NCI-H146 (cell line): ENCODE measurements at places on chromosomes 2 and 18.
A peak's percentile ranks its signal among the peaks of the same experiment; 100 is the strongest.

GRCh38 chr18:58223717-58224424 is 179.8 kb downstream of the NEDD4L start:
- DNase-seq: no peak

DNA sequence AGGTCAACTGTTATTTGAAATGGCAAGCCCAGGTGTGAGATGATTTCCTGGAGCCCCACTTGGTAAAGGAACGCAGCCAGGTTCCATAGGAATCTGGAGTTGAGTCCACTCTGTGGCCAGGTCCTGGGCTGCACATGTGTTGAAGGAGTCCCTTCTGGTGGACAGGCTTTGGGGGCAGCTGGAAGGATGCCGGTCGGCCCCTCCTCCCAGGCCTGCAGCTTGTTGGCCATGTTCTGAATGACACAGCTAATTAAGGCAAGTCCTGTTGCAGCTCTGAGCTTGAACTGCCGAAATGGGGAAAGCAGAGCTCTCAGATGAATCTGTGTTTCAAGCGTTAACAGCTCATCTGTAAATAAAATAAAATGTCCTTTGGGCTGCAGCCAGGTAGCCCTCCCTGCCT is 23.8 kb downstream of the EN1 start:
- DNase-seq: no peak

- no peak for DNase-seq
Measured at GRCh38 chr18:43744960-43745745, 467.9 kb upstream of the SYT4 start.

- no peak for DNase-seq
Measured at GRCh38 chr18:6118080-6118479, 222.8 kb upstream of the TMEM200C start.

- DNase-seq: peak; percentile 5
Measured at GRCh38 chr2:67733517-67733916, 329.3 kb downstream of the C1D start.

GRCh38 chr2:12923907-12924610 is 207.3 kb downstream of the TRIB2 start:
- DNase-seq: no peak

DNA sequence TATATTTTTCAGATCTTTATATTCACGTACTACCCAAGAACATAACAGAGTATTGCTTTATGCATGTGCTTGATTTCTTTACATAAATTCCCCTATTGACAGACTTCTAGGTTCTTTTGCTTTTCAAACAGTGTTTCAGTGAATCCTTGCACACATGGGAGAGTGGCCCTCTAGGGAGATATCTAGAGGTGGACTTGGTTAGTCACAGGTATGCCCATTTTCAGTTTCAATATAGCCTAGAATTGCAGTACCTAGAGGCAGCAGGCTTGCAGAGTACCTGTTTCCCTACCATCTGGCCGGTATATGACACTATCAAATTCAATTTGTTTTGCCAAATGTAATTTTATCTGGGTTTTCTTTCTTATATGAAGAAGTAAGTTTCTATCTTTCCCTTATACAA is 36.8 kb downstream of the EML6 start:
- DNase-seq: no peak

GRCh38 chr2:183543731-183544130 is 419.5 kb downstream of the NUP35 start:
- DNase-seq: no peak

DNA sequence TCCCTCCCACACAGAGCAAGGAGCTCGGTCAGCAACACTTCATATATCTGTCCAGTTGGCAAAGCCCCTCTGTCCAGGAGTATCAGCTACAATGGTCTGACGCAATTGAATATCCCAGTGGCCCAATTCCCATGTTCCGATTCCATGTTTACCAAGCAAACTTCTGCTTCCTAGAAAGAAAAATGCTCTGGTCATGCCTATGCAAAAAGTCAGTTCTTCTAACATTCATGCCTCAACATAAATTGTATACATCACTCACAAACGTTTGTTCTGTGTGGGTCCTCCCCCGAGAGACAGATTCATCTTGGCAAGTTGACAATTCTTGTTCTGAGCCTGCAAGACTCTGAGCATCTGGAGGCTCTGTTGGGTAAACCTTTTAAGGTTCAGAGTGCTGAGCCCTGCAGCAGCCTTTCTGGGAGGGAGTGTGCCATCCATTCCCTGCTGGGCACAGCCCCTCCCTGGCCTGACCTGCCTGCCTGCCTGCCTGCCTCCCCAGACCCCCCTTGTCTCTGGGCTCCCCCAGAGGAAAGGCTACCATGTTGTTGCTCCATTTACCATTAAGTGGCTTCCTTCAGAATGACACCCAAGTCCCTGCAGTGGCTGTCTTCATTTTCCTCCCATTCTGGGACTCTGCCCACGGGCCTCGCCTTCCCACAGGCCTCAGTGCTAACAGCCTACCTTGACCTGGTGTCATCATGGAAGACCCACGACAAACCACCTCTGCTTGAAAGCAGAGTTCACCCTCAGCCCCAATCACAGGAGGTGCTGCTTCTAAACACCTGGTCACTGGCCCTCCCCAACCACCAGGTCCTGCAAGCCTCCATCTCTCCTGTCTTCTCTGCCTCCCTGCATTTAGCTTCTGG is 37.6 kb upstream of the TAF1B start:
- no peak for DNase-seq

GRCh38 chr18:55403421-55403949 is 184.5 kb downstream of the TCF4 start:
- peak; percentile 22 for DNase-seq

DNA sequence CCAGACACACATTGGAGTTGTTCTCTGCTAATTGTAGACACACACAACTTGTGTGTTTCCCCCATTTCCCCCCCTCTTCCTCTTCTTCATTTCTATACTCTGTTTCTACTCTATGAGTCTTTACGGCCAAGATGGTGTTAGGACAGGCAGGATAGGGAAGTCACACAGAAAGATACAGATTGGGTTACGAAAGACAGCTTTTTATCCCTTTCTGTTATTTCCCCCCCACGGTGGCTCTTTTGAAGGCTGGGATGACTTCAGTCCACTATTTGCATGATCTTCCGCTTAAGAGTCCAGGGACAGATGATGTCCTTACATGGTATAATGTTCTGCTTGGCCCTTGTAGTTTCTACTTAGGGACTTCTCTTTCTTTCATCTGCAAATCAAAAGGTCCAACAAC is 1.6 kb upstream of the EMILIN2 start:
- DNase-seq: no peak

DNA sequence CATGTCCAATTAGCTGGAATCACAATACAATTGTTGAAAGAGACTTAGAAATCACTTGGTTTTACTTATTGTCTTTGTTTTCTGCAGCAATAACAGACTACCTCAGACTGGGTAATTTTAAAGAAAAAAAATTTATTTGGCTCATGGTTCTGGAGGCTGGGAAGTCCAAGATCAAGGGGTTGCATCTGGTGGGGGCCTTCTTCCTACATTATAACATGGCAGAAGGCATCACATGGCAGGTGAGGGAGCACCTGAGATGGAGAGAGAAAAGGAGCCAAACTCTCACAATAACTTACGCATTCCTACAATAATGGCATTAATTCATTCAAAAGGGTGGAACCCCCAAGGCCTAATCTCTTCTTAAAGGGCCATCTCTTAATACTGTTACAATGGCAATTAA is 37.5 kb upstream of the KLHL14 start:
- DNase-seq: no peak

DNA sequence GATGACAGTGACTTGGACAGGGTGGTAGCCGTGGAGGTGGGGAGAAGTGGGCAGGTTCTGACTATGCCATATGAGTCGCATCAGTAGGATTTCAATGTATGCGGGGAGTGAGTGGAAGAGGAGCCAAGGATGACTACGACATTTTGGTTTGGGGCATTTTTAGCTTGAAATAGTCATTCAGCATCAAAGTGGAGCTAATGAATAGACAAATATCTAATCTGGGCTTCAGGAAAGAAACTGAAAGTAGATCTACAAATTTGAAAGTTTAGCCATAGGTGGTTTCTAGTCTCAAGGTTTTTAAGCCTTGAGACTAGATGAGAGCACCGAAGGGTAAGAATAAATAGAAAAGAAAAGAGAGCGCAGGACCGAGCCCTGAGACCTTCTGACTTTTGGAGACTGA is 58.3 kb downstream of the FEZ2 start:
- DNase-seq: no peak

DNA sequence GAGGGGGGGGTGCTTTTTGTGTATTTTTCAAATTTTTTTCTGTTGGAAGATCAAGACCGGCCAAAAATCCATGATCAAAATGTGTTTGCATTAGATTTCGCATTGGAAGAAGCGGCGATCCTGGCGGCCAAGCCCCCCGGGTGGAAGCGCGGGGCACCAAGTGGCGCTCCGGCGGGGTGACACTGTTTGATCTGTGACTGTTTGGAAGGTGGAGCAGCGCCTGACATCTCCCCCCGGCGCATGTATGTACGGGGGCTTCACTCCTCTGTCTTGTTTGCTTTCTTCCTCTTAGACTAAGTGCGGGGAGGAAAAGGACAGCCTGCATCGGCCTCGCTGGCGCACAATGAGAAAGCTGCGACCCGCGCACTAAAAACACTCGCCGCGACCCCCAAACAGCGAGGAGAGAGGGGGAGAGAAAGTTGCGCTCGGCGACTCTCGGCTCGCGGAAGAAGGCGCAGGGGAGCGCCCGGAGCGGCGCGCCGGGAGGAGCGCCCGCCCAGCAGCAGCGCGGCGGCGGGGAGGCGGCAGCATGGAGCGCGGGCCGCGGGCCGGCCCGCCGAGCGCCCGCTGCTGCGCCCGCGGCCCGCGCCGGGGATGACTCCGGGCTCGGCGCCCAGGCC is 515 bp downstream of the TSHZ1 start:
- DNase-seq: peak; percentile 69

DNA sequence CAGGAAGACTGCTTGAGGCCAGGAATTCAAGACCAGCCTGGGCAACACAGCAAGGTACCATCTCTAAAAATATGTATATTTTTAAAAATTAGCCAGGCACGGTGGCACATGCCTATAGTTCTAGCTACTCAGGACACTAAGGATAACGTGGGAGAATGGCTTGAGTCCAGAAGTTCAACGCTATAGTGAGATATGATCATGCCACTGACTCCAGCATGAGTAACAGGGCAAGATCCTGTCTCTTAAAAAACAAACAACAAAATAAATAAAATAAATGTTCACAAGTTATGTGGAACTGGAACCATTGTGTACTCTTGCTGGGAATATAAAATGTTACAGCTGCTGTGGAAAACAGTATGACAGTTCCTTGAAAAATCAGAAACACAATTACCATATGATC is 47.2 kb downstream of the USP34 start:
- DNase-seq: no peak

DNA sequence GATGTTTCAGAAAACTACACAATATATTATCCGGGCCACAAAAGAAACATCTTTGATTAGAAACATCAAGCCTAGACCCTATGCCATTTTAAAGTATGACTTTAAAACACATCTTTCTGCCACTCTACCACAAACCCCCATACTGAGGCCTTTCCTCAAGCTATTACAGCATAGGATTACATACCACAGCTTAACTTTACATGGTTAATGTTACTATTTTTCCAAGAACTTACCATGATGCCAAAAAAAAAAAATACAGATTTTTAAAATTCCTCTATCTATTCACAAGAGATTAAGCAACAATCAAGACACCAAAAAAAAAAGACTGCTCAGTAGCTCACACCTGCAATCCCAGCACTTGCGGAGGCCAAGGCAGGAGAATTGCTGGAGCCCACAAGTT is 9.0 kb downstream of the NCKAP1 start:
- no peak for DNase-seq

DNA sequence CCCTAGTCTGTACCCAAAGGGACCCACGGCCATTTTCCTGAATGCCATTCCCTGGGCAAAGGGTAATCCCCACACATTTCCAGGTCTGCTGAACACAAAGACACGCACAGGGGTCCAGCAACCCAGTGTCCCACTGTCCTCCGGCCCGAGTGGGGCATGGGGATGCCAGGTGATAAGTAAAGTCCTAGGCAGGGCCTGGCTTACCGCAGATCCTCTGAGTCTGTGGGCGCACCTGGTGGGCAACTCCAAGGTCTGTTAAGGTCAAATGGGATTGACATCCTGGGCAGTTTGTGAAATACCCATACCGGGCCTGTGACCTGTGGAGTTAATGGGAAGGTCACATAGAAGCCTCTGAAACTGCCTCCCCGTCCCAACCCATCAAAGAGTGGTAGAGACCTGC is 116.1 kb downstream of the EIPR1 start:
- no peak for DNase-seq
